ENCODE measurements at places on chromosomes 12 and 14.

DNA sequence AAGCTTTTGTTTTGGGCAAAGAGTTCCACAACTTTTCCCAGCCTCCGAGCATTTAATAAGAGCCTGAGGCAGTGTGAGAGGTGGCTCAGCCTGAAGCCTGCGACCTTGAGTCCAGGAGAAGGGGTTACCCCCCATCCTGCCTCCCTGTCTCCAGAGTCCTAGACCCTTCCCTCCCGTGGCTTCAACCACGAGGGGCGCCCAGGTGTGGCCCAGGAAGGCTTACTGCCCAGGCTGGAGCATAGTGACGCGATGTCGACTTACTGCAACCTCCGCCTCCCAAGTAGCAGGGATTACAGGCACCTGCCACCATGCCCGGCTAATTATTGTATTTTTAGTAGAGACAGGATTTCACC lies 641 bp downstream of the LRRC43 start:
- no peak for DNase-seq

- no peak for DNase-seq
Measured at GRCh38 chr12:32788405-32788804, 32.7 kb upstream of the YARS2 start.

- DNase-seq = no peak
Measured at GRCh38 chr14:81797315-81797714, 263.7 kb upstream of the SEL1L start.

DNA sequence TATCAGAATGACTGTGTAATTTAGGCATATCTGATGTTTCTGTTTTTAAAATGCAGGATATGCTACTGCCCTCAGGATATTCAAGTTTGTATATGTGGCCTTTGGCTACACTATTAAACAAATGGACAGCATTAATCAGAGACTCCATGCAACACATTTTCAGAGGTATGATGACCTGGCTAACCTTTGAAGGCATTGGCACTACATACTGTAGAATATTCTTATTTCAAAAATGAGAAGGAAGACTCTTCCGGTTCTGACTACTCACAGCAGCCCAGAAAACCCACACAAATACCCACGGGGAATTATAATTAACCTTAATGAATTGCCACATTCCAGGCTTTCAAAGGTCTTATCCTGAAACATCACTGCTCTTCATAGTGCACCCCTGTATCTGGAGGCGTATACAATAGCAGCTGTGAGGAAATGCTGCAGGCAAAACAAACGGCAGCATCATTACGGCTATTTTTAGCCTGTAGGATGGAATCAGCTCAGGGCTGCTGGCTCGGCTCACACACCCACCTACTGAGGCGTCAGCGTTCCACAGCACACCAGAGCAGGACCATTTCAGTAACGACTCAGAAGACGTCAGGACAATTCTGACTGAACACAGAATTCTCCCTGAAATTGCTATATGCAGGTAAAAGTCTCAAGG lies 648.5 kb downstream of the RPS29 start:
- no peak for DNase-seq

DNA sequence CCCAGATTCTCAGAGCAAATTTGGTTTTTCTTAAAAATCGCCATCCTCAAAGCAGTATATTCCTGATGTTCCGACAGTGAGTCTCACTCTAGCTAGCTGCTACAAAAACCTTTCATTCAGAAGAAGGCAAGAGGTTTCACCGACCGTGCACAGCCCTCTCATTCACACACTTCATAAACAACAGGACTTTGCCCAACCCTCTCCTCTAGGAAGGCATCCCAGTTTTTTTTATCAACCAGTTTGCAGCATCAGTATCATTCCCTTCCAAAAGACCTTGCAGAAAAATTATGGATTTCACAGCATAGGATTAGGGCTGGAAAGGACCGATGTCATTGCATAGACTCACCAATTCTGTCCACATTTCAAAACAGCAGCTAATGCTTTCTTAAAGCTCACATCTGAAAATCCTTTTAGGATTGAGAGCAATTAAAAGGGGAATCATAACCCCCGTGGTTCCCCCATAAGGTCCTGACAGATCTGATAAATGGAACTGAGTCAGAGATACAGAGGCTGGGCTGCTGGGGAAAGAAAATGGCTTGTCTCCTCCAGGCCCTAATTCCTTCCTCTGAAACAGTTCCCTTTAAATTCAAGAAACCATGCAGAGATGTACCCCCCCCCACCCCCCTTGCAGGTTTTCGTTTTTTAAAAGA lies 597 bp downstream of the SVOP start:
- no peak for DNase-seq

DNA sequence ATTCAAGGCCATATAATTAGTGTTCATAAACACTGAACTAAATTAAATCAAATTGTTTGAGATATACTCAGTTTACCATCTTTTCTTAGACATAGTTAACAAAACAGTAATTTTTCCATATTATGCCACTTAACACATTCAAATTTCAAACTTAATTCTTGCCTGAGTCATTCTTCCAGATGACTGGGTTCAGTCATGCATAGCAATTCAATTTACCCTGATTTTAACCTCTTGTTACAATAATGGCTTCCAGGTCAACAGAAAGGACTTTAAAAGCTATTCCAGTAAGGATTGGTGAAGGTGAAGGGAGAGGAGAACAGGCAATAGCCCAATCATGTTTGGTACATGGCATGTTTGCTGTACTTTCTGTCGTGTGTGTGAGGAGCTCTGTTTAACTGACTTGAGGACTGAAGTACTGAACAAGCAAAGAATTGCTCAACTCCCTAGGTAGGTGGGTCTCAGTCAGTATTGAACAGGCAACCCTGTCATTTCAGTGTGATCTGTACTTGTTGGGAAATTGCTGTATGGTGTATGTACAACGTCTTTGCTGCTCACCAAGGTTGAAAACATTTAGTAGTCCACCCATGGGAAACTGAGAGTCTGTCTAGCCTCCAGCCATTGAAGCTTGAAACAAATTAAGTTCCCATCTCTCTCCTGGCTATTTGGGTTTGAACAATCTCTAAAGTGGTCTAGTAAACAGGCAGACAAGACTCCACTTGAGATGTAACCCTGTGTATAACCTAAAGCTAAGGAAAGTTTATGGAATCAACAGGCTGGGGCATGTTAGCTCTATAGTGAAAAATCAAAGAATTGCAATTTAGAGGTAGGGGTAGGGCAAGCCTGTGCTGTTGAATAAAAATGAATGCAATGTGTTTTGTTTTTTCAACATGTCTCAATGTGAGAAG lies 327.2 kb downstream of the BTG1 start:
- DNase-seq = no peak

DNA sequence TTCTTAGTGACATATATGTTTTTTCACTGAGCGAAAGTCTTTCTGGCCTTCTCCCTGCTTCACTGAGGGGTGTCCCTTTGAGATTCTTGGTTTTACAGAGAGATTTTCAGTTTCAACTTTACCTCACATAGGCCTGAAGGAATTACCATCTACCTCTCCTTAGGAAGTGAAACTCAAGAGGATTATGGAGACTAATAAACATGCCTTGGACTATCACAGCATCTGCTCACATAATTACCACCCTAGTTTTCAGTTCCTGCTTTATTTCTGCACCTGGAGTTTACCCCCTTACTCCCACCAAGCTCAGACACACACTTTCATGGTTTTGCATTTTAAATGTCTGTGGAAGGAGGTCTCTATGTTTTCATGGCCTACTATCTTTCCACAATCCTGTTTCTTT lies 118.3 kb upstream of the SCAF11 start:
- no peak for DNase-seq

DNA sequence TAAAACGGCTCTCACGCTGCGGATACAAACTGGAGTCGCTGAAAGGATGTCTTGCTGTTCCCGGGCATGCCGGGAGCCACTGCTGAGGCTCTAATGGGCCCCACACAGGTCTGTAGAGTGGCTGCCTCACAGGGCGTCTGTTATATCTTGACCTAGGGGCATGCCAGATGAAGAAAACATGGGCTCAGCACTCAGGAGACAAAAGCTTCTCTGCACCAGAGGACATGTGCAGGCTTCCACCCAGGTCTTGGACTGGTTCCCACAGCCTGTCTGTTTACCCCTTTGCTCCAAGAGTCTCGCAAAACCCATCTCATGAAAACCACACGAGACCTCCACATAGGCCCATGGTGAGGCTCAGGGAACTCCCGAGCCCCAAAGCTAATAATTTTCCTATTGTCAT lies 134.2 kb downstream of the RPS29 start:
- no peak for DNase-seq

GRCh38 chr12:123943816-123944215 lies 28.8 kb downstream of the CCDC92 start:
- no peak for DNase-seq

- DNase-seq = no peak
Measured at GRCh38 chr14:75016815-75017214, 14.1 kb downstream of the EIF2B2 start.

DNA sequence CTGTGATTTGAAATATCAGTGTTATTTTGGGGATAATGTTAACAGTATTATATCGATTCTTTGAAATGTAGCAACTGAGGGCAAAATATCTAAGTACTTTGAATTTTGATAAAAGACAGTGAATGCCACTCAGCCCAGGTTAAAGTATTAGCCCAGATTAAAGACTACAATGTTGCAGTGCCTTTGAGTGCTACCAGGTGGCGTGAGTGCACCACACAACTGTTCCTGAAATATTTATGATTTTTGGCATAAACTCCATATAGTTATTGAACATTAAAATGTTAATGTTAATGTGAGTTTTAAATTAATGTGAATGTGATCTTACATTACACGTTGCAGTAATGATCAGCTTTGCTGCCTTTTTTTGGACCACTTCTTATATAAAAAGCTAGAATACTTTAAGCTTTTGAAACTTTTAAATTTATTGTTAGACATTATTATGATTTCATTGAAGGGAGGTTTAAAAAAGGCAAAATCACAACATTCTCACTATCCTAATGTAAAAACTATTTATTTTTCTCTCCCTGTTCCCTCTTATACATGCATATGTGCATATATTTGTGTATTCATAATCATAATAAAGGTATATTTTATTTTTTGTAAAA lies 22.5 kb downstream of the MRPS35 start:
- DNase-seq = no peak

DNA sequence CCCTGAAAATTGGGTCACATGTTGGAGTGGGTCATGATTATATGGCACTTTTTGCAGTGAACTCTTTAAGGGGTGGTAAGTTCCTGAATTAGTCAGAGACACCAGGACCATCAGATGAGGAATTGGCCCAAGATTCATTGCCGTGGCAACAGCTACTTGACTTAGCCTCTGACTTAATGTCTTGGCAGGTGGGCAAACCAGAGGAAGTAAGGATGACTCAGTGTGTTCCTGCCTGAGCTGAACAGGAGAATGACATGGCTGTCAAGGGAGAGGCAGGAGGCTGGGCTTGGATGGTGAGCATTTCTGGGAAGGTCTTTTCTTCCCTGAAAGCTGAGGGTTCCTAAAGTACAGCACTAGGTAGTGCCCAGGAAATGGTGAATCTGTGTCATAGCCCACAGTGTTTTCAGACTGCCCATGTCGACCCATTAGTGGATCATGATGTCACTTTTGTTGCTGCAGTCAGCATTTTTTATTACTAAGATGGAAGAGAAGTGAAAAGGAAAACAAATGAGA lies 170.1 kb upstream of the PWP1 start:
- peak; percentile 2 for DNase-seq

- no peak for DNase-seq
Measured at GRCh38 chr12:106841510-106842302, 67.2 kb downstream of the RIC8B start.

GRCh38 chr14:58677517-58677916 lies 39.8 kb downstream of the DACT1 start:
- no peak for DNase-seq

- no peak for DNase-seq
Measured at GRCh38 chr12:119758722-119759121, 90.8 kb downstream of the PRKAB1 start.

- no peak for DNase-seq
Measured at GRCh38 chr12:40693207-40693821, 1.1 kb downstream of the CNTN1 start.

DNA sequence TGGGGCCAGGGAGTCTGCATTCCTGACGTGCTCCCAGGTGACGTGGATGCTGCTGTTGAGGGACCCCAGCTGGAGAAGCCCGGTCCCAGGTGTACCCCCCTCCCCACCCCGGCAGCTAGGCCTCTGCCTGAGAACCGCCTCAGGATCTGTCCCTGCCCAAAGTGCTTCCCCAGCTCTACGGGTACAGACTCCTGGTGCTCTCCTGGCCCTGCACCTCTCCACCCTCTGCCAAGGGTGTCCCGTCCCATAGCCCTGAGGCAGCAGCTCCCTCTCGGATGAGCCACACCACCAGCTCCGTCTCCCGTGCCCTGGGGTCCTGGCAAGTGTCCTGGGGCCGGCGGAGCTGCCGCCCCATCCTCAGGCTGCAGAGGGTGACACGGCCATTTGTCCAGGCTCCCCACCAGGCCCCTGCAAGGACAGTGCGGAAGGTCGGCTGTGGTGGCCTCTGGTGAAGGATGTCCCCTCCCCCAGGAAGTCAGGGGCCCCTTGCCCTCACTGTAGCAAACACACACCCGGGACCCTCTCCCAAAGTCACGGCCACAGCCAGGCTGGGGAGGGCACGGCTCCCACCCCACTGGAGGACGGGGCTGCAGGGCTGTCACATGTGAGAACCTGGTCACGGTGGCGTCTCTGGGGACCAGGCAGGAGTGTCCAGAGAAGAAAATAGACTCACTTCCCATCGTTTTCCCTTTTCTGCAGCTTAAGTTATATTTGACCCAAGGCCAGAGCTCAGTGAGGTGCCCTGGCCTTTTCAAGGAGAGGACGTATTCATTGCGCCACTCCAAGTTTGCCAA lies 74.4 kb upstream of the FBRSL1 start:
- DNase-seq = no peak

DNA sequence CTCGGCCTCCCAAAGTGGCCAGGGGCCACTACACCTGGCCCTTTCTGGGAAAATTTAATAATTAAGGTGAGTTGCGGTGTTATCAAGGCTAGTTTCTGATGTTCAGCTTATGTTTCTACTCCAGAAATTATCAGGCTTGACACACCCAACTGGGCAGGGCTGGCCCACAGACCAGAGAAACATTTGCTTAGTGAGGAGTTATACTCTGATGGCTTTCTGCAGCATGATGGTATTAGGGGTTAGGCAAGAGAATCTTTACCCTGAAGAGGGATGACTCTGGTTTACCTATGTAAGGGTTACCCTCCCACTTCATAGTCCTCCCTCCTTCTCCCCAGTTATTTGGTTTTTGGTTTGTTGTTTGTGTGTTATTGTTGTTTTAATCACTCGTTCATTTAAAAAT lies 24.5 kb upstream of the HECTD1 start:
- no peak for DNase-seq

DNA sequence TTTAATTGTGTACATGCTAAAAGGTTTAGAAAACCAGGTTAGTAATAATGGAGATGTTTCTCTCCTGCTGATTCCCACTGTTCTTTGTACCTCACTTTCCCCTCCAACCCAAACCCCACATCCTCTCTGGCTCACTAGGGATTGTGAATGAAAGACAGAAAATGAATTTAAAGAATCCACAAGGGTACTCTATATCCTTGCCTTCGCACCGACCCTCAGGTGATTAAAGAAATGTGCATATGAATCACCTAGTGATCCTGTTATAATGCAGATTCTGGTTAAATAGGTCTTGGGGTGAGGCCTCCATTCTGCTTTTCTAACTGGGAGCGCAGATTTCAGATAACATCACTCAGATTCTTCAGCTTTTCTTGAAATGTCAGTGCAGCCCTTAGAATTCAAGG lies 84.3 kb upstream of the OTX2 start:
- DNase-seq = no peak

GRCh38 chr12:80556566-80556965 lies 112.5 kb downstream of the PTPRQ start:
- DNase-seq = no peak

- no peak for DNase-seq
Measured at GRCh38 chr12:76571256-76571655, 11.7 kb upstream of the OSBPL8 start.
